ENCODE measurements at places on chromosomes 12 and 14. TPM values are rescaled to one million over a fixed set of nuclear protein-coding genes. Genes with fewer than 3 reads are reported as not detected.

DNA sequence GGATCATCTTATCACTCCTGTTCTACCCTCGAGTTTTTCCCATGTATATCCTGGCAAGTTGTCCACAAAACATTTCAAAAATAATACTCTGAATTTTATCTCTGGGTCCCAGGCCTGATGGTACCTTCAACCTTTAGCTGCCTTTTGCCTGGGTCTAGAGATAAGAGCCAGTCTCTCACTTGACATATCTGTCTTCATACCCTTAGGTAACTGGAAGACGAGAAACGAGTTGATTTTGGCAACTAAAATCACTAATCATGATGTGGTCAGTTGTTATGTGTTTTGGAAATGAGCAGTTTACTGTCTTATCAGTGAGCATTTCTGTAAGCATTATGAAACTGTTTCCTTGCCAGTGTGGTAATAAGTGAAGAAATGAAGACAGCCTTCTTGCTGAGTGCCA, 6.3 kb downstream of the RNF10 start:
- DNase-seq, result no peak

- no peak for DNase-seq
These were observed 22.7 kb upstream of the TEX22 start for GRCh38 chr14:105375635-105376057.

DNA sequence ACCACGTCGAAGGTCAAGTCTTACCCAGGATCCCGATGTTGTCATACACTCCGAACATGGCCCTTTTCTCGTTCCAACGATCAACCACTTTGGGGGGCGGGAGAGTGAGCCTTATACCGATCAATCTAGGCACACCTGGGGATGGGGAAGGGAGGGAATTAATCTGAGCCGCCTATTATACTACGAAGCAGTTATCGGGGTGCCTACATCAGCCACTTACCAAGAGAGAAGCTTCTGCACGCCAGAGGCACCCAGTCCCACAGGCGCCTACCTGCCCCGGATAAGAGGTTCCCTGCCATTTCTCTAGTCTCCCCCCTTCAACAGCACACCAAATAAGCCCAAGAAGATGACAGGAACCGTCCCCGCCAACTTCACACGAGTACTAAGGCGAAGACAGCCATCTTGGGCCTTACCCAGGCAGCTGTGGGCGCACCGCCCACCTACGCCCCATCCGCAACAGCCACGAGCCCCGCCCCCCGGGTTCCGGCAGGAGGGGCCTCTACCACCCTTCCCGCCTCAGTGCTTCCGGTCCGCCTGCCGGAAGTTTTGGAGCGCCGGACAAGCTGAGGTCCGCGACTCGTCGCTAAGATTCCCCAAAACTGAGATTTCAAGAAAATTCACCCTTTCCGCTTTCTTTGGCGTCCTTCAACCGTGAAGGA, at the start of gene MRPL51:
MRPL51 (minus strand) TSS at position 425 of the 659 bp plus-strand sequence; CDS start at position 299, 126 bp downstream.
- DNase-seq, result peak; percentile 98

- DNase-seq, result no peak
These were observed 51.8 kb downstream of the TSPAN8 start for GRCh38 chr12:71105956-71106355.

- DNase-seq, result no peak
These were observed 20.1 kb upstream of the PLXNC1 start for GRCh38 chr12:94128280-94128679.

DNA sequence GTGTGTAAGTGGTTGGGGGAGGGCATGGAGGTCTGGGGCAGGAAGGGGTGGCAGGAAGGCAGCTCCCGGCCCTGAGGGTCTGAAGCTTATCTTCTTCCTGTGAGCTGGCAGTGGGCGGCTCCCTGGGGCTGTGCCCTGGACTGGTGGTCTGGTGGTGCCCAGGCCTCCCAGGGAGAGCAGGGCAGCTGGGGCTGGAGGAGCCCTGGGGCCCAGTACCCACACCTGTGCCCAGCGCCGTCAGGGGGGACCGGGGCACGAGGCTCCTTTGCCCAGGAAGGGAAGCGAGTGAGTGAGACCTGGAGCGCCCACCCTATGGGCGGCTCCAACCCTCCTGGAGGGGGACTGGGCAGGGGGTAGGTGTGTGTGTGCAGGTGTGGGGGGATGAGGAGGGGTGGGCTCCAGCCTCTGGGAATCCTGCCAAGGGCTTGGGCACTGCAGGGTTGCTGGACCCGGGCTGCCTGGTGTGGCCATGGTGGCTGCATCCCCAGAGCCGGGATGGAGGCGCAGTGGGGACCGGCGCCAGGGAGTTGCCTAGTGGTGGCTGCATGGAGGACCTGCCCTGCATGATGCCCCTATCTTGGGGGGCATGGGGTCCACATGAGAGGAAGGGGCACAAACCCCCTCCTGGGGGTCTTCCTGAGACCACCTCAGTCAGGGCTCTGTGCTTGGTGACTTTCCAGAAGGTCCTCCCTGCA, 353.6 kb downstream of the TMEM121 start:
- DNase-seq, result peak; percentile 52

- no peak for DNase-seq
These were observed 81.0 kb upstream of the SCAF11 start for GRCh38 chr12:46071335-46071734.

DNA sequence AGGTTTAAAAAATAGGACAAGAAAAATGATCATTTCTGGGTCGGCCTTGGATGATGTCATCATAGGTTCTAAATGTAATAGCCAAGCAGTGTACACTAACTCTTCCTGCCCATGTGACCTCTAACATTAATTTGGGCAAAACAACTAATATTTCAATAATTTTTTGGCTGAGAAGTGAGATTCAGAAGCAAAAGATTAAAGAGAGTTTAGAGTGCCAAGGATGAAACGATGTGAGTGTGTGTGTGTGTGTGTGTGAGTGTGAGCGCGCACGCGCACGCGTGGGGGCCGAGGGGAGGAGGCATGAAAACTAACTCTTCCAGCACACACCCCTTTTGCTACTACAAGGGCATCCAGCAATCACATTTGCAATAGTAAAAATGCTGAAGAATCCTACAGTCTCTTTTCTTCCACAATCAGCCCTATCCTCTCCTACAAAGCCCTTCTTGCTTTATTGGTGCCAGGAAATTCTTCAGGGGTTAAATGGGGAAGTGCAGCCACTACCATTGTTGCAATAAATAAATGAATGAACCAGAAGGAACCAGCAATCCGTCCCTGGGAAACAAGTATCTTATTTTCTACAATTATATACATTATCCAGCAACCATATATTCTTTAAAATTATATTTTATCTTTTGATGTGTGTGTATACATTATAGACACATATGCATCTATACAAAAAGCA, 52.9 kb downstream of the PEBP1 start:
- peak; percentile 75 for DNase-seq

- no peak for DNase-seq
These were observed 34.8 kb upstream of the TESC start for GRCh38 chr12:117134059-117134458.

DNA sequence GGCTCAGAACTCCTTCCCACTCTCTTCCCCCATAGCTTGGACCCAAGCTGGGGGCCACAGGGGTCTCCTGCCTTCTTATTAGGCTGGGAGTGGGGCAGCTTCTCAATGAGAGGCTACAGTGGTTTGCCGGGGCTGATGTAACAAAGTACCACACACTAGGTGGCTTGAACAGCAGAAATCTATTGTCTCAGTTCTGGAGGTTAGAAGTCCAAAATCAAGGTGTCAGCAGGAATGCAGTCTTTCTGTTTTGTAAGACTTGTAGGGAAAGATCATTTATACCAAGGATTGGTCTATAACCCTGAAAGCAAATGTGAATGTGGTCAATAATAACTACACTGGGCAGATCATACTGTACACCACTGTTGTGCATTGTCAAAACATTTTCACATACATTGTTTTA, 124.5 kb upstream of the ARHGAP5 start:
- DNase-seq, result no peak

- DNase-seq, result no peak
These were observed 16.9 kb downstream of the MEG3 start for GRCh38 chr14:100842799-100843198.

GRCh38 chr12:88336076-88336739, 194.1 kb downstream of the TMTC3 start:
- DNase-seq, result no peak

DNA sequence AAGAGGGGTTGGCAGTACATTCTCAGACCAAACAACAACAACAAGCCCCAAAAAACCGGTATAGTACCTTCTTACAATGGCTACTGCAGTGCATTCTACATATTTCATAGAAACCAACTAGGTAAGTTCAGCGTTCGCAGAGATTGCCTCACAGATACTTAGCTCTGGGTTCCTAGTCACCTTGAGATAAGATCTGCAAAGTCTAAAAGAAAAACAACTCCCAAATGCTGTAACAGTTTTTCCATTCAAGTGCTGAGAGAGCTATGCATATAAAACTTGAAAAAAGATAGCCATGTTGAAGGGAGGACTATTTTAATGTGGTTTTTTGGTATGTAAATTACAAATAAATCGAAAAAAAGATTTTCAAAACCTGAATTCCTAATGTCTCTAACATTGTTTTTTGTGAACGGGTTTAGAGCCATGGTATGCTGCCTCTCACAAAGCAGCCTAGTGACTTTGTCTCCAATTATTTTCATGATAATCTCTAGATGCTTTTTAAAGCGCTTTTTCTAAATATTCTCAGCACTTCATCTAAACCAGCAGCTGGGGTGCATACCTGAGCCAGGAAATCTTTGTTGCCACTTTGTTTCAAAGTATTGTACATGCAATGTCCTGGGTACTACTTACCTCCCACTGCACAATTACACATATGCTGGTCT, 56.6 kb upstream of the CRACR2A start:
- no peak for DNase-seq

GRCh38 chr12:122411537-122411936, 10.9 kb downstream of the CLIP1 start:
- DNase-seq, result peak; percentile 79

DNA sequence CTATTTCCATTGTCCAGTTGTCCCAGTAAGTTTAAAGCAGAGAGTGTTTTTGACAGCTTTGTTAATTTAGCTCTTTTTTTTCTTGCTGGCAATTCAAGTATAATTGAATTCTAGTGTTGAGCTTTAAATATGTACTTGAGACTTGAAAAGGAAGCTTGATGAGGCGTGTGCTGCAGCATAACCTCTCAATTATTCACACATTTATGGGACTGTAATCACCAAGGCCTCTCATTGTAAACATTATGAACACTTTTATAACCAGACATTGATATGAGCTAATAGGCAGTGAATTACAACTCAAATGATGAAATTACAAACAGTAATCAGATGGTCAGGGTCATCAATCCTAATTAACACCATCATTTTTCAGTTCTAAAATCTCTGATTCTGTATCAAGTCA, 378.0 kb upstream of the DDHD1 start:
- DNase-seq, result no peak

- no peak for DNase-seq
These were observed 52.2 kb upstream of the PLBD1 start for GRCh38 chr12:14619741-14620501.

The NAV3 gene
- not detected for polyA plus RNA-seq

The FAIM2 gene
- polyA plus RNA-seq, result 5.6 TPM

The LMNTD1 gene
- polyA plus RNA-seq, result not detected

The LRP1-AS gene
- not detected for polyA plus RNA-seq

The WSCD2 gene
- 0.32 TPM for polyA plus RNA-seq

The ADAM21 gene
- not detected for polyA plus RNA-seq

The TAS2R14 gene
- polyA plus RNA-seq, result 1.1 TPM

The CIROP gene
- not detected for polyA plus RNA-seq

The PDE3A gene
- polyA plus RNA-seq, result 6.6 TPM
